ENCODE measurements at places on chromosomes 6 and 20.

GRCh38 chr6:83476971-83477370 lies 35.4 kb upstream of the PRSS35 start:
- no peak for DNase-seq

DNA sequence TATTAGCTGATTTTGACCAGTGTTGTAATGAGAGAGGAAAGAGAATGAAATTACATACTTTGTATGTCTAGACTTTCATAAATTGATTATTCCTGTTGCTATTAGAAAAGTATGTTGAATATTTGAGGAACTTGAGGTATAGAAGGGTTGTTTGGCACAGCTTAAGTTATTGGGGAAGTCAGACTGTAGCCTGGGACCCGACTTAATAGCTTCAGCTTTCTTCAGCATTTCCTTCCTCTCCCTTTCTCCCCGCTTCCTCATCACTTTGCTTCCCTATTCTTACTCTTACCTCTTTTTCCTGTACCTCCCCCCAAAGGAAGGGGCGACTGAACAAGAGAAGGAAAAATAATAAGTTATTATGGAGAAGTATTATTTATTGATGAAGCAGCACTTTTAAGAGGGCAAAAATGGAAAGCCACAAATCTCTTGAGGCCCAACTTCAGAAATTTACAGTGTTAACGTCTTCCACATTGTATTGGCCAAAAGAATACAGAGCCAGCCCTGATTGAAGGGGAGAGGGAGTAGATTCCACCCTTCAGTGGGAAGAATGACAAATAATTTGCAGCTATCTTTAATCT lies 7.4 kb downstream of the SENP6 start:
- no peak for DNase-seq

GRCh38 chr6:34589140-34589539 lies 33.0 kb upstream of the SPDEF start:
- DNase-seq: no peak

GRCh38 chr20:40961686-40962640 lies 66.7 kb upstream of the TOP1 start:
- DNase-seq: no peak

GRCh38 chr6:38077488-38078030 lies 258.0 kb downstream of the ZFAND3 start:
- no peak for DNase-seq

GRCh38 chr6:37500294-37500608 lies 558 bp upstream of the CCDC167 start:
- DNase-seq: no peak

GRCh38 chr6:141653590-141653989 lies 479.1 kb upstream of the GJE1 start:
- no peak for DNase-seq

DNA sequence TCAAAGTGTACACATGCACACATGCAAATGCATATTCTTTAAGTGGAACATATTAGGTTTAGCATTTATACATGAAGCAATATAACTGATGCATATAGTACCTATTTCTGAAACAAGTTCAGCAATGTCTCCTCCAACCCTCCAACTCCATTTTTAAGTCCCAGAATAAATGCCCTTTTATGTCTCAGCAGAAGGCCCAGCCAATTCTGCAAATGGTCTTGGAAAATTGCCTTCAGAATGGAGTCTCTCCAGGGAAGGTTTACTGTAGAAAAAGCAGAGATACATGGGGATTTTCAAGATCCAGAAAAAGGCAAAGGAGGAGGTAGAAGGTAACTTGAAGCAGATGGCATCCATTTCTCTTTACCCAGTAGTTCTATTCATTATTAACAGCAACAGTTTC lies 633.3 kb downstream of the MAFB start:
- DNase-seq: no peak

GRCh38 chr6:64502801-64503200 lies 867.2 kb downstream of the PHF3 start:
- DNase-seq: no peak

GRCh38 chr6:137237413-137238170 lies 18.4 kb upstream of the IFNGR1 start:
- DNase-seq: no peak

- DNase-seq: no peak
Measured at GRCh38 chr6:114155763-114156162, 184.8 kb upstream of the HDAC2 start.

GRCh38 chr6:154951345-154952200 lies 43.5 kb upstream of the TIAM2 start:
- DNase-seq: no peak

DNA sequence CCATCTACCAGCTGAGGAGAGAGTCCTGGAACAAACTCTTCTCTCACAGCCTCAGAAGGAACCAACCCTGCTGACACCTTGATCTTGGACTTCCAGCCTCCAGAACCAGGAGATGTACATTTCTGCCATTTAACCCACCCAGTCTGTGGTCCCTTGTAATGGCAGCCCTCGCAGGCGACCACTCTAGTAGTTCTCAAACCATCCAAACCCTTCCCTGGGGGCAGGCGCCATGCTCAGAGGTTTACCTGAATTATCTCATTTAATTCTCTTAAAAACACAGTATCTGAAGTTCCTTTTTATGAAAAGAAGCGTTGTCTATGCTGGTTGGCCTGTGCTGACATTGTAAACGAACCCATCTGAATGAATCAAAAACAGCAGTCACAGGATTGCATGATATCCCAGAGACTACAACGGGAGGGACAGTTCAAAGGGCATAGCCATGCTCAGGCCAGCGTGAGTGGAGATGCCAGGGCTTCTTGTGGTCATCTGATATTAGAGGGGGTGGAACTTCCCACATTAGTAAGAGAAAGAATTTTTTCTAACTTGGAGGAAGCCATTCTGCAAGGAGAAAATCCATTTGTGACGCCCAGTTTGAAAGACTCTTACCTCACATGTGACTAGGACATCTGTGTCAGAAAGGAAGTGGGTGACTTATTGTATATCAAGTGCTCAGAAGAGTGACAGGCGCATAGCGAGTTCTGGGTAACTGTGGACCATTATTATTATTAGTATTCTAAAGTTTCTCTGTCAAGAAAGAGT lies 17.2 kb upstream of the TAGAP start:
- no peak for DNase-seq

- DNase-seq: no peak
Measured at GRCh38 chr6:160895562-160895961, 96.0 kb upstream of the MAP3K4 start.

DNA sequence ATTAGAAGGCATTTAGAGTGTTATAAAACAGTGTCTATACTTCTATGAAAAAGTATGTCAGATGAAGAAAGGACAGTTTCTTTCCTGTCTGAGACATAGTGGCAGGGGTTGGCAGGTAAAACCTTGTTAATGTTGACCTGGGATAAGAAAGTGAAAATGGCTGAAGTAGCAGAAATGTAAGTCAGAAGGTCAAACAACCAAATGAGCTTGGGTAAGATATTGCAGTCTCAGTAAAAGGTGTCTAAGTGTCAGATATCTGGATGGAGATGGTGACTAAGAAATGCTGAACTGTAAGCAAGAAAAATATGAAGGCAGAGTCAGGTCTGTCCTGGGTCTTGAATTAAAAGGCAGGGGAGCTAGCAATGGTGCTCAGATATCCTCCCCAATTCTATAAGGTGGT lies 400.3 kb downstream of the CD109 start:
- no peak for DNase-seq

GRCh38 chr6:143348531-143348930 lies 102.0 kb downstream of the ADAT2 start:
- DNase-seq: no peak

GRCh38 chr6:41859356-41859755 lies 35.8 kb downstream of the USP49 start:
- DNase-seq: no peak

DNA sequence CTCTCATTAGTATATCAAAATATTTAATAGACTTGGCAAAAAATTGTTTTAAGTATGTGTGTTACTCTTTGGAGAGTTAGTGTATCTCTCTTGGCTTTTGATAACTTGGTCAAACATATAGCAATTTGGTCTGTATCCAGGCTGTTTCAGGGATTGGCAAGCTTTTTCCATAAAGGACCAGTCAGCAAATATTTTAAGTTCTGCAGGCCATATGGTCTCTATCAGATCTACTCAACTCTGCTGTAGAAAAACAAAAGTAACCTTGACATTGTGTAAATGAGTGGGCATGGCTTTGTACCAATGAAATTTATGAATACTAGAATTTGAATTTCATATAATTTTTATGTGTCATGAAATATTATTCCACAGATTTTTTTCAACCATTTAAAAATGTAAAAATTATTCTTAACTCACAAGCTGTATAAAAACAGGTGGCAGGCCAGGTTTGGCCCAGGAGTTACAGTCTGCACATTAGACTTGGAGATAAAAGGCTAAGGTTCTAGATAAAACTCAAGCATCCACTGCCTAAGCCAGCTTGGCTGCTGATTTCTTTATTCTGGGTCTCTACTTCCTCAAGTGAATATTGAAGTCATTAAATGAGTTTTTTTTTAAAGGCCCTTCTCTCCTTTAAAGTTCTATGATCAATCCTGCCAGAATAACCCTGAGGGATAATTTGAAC lies 13.7 kb downstream of the GSTA4 start:
- DNase-seq: no peak

- no peak for DNase-seq
Measured at GRCh38 chr6:14290772-14291330, 173.3 kb downstream of the CD83 start.
